ENCODE measurements at places on chromosomes 7 and 10. TPM values are rescaled to one million over a fixed set of nuclear protein-coding genes. Genes with fewer than 3 reads are reported as not detected.

DNA sequence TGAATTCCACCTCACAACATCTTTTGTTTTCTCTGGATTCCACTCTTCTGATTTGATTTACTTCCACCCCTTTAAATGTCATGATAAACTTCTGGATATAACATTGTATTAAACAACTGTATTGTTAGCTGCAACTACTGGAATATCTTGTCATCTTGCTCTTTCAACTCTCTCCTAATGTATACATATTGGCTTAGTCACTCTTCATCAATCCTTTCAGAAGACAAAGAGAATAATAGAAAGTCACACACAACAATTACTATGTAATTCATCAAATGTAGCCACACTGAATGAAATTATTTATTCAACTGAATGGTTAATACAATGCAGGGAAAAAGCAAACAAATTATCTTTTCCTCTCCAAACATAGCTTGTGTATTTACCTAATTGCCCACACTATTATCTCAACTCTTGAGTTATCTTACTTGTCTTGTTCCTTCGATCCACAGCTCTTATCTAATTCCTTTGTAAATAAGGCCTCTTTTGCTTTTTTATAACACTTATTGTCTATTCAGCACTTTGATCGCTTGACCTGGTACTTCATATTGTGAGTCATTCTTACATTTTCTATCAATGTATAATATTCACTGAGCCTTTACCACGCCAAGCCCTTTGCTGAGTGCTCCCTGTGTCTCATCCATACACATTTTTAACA is 16.7 kb downstream of the SEMA3A start:
- no peaks in the 10 kb centered on the region for H3K36me3 ChIP-seq

DNA sequence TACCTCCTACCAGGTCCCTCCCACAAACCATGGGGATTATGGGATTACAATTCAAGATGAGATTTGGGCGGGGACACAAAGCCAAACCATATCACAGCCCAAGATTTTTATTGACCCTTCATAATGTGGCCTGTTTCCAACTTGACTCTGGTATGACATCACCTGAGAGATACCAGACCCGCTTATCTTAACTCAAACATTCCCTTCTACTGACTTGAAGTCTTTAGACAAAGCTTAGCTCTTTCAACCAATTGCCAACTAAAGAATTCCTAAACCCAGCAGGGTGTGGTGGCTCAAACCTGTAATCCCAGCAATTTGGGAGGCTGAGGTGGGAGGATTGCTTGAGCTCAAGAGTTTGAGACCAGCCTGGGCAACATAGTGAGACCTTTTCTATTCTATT is 67.9 kb downstream of the CLRN3 start:
- no peak for DNase-seq
- peaks cover 20% of the 10 kb centered on the region for H3K27me3 ChIP-seq
- no peaks in the 10 kb centered on the region for H3K4me1 ChIP-seq
- no peaks in the 10 kb centered on the region for H3K36me3 ChIP-seq

DNA sequence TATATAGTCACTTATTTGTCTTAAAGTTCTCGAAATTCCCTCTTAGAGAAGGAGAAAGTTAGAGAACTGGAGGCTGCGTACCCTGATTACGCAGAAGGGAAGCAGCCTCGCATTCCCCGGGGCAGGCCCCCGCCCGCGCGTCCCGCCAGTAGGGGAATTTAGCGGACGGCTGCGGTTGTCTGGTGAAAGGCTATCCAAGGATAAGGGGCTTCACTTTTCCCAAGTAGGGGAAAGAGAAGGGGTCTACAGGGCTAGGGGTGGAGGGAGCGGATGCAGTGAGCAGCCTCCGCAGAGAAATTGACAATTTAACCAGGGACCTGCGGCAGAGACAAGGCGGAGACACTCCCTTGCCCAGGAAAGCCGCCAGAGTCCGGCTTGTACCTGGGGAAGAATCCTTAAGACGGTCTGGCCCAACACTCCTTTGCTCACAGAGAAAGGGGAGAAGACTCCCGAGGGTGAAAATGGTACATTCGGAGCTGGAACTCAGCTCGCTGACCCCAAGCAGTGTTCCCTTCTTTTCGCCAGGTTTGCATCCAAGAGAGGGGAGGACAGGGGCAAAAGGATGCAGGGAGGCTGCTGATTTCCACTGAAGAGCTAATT is 994 bp upstream of the MAGI2 start:
- no peak for DNase-seq
- no peaks in the 10 kb centered on the region for H3K4me1 ChIP-seq
- no peak overlapping the region for H3K27ac ChIP-seq

EBLN1 gene
- not detected for total RNA-seq

DNAAF5 gene
- 69.4 TPM for total RNA-seq

DNA sequence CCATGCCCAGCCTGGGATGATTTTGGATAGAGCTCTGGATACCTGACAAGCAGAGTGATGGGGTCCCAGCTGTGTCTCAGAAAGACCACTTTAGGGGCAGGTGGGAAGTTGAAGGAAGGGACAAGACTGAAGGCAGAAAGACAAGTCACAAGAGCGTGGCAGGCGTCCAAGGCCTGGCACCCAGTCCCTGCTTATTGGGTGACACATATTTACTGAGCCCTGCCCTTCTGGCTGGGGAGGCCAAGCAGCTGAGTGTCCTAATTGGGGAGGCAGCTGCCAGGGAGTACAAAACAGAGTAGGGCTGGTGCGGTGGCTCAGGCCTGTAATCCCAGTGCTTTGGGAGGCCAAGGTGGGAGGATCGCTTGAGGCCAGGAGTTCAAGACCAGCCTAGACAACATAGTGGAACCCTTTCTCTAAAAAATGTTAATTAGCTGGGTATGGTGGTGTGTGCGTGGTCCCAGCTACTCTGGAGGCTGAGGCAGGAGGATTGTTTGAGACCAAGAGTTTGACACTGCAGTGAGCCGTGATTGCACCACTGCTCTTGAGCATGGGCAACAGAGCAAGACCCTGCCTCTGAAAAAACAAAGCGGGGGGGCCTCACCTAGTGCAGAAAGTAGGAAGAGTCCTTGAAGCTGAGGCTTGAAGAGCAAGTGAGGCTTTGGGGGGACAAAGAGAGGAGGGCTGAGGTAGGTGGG is 53.0 kb upstream of the GTF2I start:
- H3K4me3 ChIP-seq = no peak overlapping the region
- DNase-seq = no peak
- no peaks in the 10 kb centered on the region for H3K27me3 ChIP-seq
- H3K27ac ChIP-seq = peak overlapping the region; percentile 69
- H3K36me3 ChIP-seq = no peaks in the 10 kb centered on the region
- peaks cover 61% of the 10 kb centered on the region for H3K4me1 ChIP-seq

DNA sequence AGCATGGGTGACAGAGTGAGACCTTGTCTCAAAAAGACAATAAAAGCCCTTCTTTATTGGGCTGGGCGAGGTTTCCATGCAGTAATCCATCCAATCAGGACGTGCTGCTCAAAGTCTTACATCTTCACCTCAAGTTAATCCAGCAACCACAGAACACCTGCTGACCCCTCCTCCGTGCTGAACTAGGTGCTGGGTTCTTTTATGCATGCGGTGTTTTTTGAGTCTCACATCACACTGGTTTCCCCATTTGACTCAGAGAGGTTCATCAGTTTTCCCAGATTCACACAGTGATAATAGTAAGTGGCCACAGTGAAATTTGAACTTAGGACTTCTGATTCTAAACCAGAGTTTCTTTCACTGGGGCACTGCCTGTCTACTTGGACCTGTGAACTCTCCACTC is 58.3 kb upstream of the GTF2I start:
- H3K4me1 ChIP-seq = peaks cover 31% of the 10 kb centered on the region
- H3K36me3 ChIP-seq = 0 out of 2 replicates have a peak, but pooled peaks cover 2% of the 10 kb centered on the region
- no peak overlapping the region for H3K4me3 ChIP-seq
- no peak for DNase-seq
- no peaks in the 10 kb centered on the region for H3K27me3 ChIP-seq
- no peak overlapping the region for H3K27ac ChIP-seq

TET1 gene
- total RNA-seq = 2.7 TPM

SEC61A2 gene
- 10.0 TPM for total RNA-seq

ZPBP gene
- total RNA-seq = not detected

GPC2 gene
- total RNA-seq = 17.9 TPM

PRPS1L1 gene
- not detected for total RNA-seq

- no peak overlapping the region for H3K4me3 ChIP-seq
- no peak overlapping the region for H3K27ac ChIP-seq
- no peak for DNase-seq
- no peaks in the 10 kb centered on the region for H3K36me3 ChIP-seq
- H3K27me3 ChIP-seq = peaks cover 6% of the 10 kb centered on the region
Measured at GRCh38 chr10:114626841-114627240, 31.2 kb downstream of the ABLIM1 start.

MMD2 gene
- not detected for total RNA-seq

GRCh38 chr7:20075992-20076820 is 141.0 kb downstream of the MACC1 start:
- no peaks in the 10 kb centered on the region for H3K36me3 ChIP-seq
- H3K4me1 ChIP-seq = no peaks in the 10 kb centered on the region
- H3K27me3 ChIP-seq = no peaks in the 10 kb centered on the region
- no peak for DNase-seq

DNA sequence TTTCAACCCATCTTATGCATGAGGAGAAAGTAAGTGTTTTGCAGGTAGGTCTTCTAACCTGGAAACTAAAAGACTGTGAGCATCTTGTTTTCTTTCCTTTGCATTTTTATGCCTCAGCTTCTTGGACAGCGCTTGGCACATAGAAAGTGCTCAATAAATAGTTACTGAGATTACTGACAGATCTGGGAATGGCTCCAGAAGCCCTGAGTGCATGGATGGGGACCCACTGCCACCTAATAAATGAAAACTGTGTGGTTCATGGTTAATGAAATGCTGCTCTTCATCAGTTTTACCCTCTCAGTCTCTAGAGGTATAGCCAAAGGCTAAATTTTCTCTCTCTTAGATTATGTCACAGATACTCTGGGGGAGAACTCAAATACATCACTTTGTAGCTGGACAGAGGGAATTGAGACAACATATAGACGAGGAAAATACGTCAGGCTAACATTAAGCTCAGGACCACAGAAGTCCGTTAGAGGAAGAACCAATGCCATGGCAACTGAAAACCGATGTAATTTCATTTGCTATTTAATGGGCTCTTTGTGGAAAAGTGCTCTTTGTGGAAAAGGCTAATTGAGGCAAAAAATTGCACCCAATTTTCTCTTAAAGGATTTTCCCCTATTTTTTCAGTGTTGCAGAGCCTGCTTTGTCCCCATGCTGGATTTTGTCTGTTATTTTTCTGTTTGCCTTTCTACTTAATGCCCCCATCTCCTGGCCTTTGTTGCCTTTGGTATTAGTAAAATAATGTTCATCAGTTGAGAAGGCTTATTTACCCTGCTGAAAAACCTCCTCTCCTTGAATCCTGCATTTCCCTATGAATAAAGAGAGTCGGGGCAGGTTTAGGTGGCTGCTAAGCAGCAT is 17.8 kb downstream of the ASB4 start:
- peaks cover 4% of the 10 kb centered on the region for H3K27me3 ChIP-seq
- no peak overlapping the region for H3K27ac ChIP-seq
- no peaks in the 10 kb centered on the region for H3K36me3 ChIP-seq
- H3K4me3 ChIP-seq = no peak overlapping the region
- H3K4me1 ChIP-seq = peaks cover 24% of the 10 kb centered on the region

DNA sequence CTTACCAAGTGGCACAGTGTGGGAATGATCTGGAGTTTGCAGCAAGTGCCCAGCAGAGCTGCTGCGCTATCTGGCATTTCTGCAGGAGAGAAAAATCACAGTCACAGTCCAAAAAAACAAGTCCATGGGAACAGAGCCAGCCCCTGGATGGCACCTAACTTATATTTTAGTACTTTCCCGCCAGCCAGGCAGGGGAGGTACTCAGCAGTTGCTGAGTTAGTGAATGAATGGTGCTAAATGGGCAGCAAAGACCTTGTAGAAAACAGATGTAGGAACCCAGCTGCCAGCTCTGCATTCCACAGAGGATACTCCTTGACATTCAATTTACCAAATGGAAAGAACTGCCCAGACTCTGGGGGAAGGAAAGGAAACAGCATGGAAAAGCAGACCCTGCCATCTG is 54.5 kb downstream of the GSDME start:
- no peak for DNase-seq
- no peak overlapping the region for H3K27ac ChIP-seq
- peaks cover 11% of the 10 kb centered on the region for H3K4me1 ChIP-seq
- no peaks in the 10 kb centered on the region for H3K36me3 ChIP-seq
- H3K27me3 ChIP-seq = no peaks in the 10 kb centered on the region
- H3K4me3 ChIP-seq = no peak overlapping the region

DNA sequence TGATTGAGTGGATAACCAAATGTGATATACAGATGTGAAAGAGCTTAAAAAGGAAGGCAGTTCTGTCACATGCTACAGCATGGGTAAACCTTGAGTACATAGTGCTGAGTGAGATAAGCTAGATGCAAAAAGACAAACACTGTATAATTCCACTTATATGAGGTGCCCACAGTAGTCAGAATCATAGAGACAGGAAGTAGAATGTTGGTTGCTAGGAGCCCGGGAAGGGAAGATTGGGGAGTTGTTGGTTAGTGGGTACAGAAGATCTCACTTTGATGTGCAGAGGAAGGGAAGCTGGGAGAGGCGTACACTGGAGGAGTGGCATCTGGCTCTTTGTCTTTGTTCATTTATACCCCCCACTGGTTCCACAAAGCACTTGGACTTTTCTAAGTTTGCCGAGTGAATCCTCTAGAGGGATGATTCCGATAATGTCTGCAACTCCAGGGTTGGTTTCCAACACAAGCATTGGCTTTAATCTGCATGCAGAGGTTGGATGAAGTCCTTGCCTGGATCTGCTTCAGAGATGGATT is 39.5 kb downstream of the TSPAN14 start:
- no peak overlapping the region for H3K4me3 ChIP-seq
- no peaks in the 10 kb centered on the region for H3K27me3 ChIP-seq
- peaks cover 51% of the 10 kb centered on the region for H3K4me1 ChIP-seq
- peaks cover 12% of the 10 kb centered on the region for H3K36me3 ChIP-seq

DNA sequence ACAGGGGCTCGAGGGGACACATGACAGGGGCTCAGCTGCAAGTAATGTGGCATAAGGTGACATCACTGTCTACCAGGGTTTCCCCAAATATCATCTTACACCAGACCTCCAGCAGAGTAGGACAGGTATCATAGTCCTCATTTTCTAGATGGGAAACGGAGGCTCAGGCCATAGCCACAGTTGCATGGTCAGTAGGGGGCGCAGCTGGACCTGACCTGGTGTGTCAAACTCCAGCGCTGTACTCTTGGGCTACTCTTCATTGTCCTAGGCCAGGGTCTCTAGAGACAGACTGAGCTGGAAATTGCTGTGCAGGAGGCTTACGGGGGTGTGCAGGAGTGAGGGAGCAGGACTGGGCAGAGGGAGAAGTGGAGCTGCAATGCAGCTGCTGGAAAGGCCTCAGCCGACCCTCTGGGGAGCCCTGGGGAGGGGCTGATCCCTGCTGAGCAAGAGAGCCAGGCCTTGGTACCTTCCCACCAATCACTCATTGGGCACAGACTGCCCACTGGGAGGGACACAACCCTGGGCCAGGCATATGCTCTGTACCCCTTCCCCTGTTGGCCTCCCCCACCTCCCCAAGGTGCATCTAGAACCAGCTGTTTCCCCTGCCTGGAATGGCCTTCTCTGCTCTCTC is 89.9 kb downstream of the CDH23 start:
- H3K4me3 ChIP-seq = no peak overlapping the region
- H3K4me1 ChIP-seq = no peaks in the 10 kb centered on the region
- DNase-seq = peak; percentile 36
- 0 out of 2 replicates have a peak, but pooled peaks cover 4% of the 10 kb centered on the region for H3K27me3 ChIP-seq
- H3K27ac ChIP-seq = no peak overlapping the region

SGMS1 gene
- 29.1 TPM for total RNA-seq

CDC14C gene
- total RNA-seq = not detected

Data from HCT116 (cell line).